ENCODE measurements at places on chromosomes 7 and 10. TPM values are rescaled to one million over a fixed set of nuclear protein-coding genes. Genes with fewer than 3 reads are reported as not detected.

RARRES2 gene
- total RNA-seq, result 852 TPM

NUB1 gene
- 19.0 TPM for total RNA-seq

DNA sequence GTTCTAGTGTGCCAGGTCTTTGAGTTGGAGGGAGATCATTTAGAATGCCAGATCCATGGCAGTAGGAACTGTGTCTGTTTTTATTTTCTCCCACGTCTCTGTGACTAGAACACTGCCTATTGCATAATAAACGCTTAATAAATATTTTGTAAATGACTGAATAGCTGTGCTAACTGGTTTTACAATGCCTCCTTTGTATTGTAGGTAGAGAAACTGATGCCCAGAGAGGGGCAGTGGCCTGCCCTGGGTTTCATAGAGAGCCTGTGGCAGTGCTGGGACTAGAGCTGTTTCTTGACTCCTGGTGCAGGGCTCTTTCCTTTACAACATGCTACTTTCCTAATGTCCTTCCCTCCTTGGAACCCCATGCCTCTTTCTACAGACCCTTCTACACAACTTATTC lies 2.5 kb downstream of the TAS2R5 start:
- DNase-seq, result no peak

DNA sequence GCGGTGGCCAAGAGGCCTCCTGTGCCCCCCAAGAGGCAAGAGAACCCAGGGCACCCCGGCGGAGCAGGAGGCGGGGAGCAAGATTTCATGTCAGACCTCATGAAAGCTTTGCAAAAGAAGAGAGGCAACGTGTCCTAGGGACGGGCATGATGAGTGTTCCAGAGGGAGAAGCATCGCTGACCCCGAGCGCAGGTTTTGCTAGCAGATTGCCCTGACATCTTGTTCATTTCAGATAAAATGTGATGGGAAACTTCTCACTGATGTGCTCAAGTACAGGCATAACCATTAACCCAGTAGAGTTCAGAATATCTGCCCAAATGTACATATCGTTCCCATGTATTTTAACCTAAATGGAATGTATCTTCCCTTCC lies 129.2 kb downstream of the APBB1IP start:
- DNase-seq, result no peak

DNA sequence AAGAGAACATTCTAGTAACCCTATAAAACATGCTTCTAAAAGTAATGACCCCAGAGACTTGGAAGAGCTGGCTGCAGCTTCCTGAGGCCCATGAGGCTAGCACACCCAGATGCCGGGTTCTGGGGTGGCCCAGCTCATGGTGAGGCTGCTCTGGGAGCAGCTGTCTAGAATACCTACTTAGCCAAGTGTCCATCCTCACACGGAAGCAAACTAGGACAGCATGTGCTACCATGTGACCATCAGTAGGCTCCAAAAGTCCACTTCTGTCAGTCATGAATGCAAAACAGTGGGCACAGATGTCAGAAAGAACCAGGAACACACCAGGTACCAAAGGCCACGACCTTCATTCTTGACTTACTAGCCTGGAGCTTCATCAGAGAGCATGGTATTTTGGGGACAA lies 32.4 kb downstream of the CTBP2 start:
- no peak for DNase-seq

DNA sequence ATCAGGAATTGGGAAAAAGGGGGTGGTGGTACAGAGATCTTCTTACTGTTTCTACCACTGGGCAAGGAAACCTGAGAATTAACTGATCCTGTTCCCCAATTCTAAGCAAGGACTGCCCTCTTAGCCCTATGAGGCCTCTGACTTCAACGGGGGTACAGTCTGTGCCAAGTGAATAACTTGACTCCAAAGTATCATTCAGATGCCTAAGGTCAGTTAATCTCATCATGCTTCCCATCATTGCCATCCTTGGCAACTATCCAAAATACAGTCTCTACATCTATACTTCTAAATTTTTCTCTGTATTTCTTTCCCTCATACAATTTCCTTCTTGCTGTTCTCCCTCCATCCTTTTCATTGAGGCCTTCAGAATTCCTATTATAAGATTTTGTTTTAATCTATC lies 10.5 kb downstream of the PPP3CB start:
- no peak for DNase-seq

GRCh38 chr10:110498982-110499795 lies 1.5 kb downstream of the DUSP5 start:
- no peak for DNase-seq

- DNase-seq, result no peak
These were observed 108.1 kb downstream of the BMPER start for GRCh38 chr7:34013421-34013820.

GRCh38 chr10:124094419-124094785 lies 1.0 kb upstream of the CHST15 start:
- DNase-seq, result no peak

DNA sequence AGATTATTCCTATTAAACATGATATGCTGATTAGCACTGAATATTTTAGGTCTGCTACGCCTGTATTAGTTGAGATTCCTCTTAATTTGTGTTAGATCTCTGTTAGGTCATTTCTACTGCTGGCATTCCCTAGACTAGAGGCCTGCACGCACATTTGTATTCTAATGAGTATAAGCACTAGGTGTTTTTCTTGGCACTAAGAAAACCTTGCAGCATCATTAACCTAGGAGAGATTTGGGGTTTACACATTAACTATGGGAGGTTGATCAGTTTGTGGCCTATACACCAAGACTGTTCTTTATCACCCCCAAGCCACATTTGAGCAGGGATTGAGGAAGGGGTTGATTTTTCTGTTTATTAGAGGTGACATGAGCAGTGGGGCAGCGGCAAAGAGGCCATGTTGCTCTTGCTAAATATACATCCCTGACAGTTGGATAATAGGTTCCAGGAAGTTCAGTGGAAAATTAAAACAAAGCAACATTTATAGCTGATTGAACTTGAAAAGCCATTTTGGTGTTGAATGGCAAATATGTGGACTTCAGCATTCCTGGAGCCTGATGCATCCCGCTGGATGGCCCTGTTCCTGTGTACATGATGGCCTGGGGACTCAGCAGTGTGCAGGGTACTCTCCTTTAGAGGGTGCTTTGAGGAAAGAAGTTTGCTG lies 65.2 kb downstream of the GBF1 start:
- DNase-seq, result no peak

DNA sequence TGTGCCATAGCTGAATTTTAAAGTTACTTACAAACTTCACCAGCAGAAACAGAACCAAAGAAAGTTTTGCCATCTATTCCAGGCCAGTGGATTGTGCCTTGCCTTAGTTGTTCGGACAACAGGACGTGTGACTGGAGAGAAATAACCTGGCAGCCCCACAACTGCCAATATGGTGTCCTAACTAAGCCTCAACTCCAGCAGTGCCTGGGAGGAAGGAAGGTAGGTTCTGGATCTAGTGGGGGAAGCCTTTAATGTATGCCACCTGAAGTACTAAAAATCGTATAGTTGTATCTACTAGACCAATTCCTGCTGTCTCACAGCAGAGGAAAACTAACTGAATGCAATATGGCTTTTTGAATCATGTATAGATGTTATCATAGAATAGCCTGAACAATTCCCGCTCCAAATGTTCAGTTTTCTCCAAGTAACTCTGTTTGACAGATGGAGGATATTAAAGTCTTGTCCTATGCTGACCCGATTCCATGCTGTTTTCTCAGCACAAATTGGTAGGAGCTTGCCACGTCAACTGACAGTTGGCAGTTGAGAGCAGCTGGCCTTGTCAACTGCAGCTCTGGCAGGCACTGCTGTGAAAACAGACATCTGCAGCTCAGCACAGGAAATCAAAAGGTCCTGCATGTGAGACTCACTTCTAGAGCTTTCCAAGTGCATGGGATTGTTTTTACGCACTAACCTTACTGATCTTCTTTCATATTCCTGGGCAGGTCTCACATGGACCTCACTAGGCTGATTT lies 84.5 kb upstream of the WNT16 start:
- no peak for DNase-seq

All from left lobe of liver (tissue), 2 donors.